ENCODE measurements at places on chromosomes 12 and 14.

DNA sequence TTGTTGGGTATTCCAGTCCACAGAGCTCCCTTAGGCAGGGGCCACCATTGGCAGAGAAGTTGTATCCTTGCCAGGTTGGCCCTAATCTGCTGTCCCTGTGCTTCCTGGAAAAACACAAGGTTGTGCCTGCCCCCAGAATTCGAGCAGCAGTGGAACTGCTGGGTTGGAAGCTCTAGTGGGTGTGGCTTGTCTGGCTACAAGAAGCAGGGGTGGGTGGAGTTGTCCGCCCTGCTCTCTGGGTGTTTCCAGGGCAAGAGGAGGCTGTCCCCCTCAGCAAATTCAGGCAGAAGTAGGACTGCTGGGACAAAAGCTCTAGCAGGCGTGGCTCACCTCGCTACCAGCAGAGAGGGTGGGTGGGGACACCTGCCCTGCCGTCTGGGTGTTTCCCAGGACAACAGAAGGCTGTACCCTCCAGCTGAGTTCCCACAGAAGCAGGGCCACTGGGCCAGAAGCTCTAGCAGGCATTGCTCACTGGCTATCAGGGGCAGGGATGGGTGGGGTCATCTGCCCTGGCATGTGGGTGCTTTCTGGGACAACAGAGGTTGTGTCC lies 72.8 kb upstream of the NPAS3 start:
- no peak for DNase-seq

DNA sequence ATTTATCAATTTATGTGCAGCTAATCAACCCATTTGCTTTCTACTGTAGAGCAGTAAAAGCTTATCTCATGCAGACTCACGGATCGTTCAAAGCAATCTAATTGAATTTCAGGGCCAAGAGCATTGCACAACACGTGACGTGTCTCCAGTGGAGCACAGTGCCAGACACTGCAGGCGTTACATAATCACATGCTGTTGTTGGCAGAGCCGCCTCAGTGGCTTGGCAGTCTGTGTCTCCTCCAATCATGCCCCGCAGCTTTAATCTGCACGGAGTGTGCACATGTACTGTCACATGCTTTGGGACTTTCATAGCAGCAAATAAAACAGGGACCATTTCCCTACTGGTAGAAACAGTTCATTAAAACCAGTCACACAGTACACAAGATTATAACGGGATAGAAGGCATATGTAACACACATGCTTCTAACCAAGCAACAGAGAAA lies 309.3 kb downstream of the ITPR2 start:
- no peak for DNase-seq

- no peak for DNase-seq
These were observed 76.5 kb downstream of the RFLNA start for GRCh38 chr12:124371366-124371765.

DNA sequence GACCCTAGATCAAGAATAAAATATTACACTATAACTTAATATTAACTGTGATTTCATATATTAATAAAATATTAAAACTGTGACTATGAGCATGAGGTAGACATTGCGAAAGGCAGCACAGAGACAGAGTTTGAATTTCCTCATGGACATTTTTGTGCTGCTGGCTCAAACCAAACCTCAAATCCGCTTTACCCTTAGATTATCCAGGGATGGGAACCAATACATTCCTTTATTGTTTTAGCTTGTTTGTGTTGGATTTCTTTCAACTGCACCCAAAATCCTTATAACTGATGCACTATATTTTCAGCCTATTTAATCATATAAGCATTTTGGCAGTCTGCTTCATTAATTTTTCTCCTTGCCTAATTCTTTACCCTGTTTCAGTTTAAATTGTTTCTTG lies 436.7 kb downstream of the ATP23 start:
- no peak for DNase-seq

GRCh38 chr14:67166450-67166853 lies 22.8 kb upstream of the GARIN2 start:
- peak; percentile 41 for DNase-seq

- DNase-seq = no peak
These were observed 38.8 kb upstream of the EML1 start for GRCh38 chr14:99754141-99755067.

- DNase-seq = no peak
These were observed 55.7 kb downstream of the VRK1 start for GRCh38 chr14:96852823-96853422.

DNA sequence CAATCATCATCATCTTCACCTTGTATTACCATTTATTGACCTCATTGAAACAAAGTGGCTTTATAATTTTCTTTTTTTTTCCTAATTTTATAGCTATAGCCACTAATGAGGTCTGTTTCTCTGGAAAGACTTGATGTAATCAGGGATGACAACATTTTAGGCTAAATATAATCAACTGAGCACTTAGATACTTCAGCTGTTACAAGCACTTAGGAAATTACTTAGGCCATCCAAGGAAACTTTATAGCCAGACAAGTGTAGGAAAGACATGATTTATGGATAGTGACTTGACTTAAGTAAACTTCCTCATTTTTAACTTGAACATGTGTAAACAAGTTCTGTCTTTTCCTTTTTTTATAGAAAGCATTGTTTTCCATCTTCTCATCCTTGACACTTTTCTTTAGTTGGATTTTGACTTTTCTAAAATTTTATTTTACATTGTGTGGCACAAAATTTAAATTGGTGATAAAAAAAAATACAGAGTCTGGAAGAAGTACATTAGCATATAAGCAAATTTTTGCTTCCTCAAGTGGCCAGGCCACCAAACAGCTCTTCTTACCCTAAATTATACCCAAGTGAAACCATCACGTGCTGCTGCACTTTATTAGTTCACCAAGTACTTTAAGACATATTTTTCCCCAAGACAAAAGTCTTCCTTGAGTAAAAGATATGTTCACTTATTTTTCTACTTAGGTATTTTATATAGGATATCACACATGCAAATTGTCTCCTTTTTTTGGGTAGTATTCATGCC lies 15.1 kb downstream of the CPNE8 start:
- no peak for DNase-seq

DNA sequence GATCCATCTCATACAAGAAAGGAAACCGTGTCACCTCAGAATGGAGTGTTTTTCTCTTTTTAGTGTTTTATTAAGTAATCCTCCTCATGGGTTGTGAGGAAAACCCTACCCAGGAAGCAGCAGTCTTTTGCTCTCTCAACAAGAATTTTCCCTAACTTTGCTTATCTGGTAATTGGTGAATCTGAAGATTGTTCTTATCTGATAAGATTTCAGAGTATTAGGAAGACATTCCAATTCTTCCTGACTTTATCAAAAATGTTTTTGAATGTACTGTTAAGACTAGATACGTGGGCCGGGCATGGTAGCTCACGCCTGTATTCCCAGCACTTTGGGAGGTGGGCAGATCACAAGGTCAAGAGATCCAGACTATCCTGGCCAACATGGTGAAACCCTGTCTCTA lies 86.0 kb downstream of the PHLDA1 start:
- DNase-seq = no peak

DNA sequence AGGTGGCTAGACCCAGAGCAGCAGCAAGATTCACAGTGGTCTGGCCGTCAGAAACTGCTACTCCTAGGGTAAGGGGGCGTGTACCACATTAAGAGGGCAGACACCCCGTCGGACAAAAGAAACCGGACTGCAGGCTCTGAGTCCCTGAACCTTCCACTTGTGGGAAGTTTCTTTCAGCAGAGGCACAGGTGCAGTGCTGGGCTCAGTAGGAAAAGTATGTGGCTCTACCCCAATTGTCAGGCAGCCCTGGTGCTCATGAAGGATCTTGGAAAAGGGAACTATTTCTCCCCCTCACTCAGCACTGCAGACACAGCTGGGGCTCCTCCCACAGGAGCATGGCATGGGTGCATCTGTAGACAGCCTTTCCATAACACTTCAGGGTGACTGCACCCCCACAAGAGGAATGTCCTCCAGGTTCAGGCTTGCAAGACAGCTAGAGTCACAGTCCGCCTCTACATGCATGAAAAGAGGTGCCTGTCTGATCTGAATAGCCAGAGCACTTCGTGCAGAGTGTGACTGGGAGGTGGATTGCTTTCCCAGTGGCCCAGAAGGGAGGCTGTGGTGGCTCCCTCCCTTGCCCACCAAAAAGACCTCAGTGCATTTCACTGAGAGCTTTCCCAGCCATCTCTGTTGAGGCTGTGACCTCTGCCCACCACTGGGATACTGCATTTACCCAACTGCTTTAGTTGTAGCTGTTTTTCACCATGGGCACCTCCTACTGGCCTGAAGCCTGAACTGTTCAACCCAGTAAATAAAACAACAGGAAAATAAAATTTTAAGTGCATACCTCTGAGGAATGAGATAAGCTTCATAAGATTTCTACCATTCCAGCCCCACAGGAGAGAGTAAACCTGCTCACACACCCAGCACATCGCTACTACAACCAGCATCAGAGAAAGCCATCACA lies 14.2 kb downstream of the CEP128 start:
- no peak for DNase-seq

- no peak for DNase-seq
These were observed 94.3 kb upstream of the GPHB5 start for GRCh38 chr14:63413009-63413408.

DNA sequence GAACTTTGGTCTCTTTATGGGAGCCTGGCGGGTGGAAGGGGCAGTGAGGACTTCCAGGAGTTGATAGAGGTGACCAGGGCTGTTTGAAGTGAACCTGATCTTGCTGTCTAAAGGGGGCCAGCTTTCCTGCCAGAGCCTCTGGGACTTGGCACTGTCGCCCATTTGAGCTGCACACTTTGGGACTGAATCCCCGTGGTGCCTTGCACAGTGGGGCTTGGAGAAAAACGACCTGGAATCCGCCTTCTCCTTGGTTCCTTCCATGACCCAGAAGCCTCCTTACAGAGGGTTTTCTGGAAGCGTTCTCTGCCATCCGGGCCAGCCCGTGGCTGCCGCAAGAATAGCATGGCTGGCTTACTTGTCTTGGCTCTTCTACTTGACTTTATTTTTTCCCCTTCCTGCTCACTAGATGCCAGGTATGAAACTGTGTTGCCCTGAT lies 2.0 kb downstream of the RFLNA start:
- DNase-seq = no peak

- no peak for DNase-seq
These were observed 226.4 kb downstream of the RASSF9 start for GRCh38 chr12:85609778-85610177.

- peak; percentile 66 for DNase-seq
These were observed 3.9 kb downstream of the GZMH start for GRCh38 chr14:24605435-24606190.

GRCh38 chr12:58321414-58321813 lies 380.0 kb downstream of the ATP23 start:
- DNase-seq = no peak

DNA sequence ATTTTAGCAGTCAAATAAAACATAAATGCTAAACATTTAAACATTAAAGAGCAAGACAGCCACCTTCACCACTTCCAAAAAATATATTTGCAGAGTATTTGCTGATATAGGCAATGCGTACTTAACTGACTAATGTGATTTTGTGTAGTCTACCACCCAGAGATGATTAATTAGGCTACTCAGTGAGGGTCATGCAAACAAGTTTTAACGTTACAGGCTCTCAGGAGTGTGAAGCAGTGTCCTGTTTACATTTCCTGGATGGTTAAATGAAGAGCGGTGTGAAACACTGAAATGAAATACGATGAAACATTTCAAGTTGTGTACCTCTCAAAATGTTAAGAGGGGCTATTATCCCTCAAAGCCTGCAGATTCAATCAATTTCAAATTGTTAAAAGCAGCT lies 165.8 kb upstream of the LRIG3 start:
- no peak for DNase-seq

GRCh38 chr14:60196291-60196690 lies 31.1 kb upstream of the DHRS7 start:
- no peak for DNase-seq

GRCh38 chr14:71662291-71662790 lies 269.9 kb upstream of the RGS6 start:
- no peak for DNase-seq

- no peak for DNase-seq
These were observed 282.5 kb downstream of the PRKD1 start for GRCh38 chr14:29645117-29645516.

- no peak for DNase-seq
These were observed 38.9 kb upstream of the DICER1 start for GRCh38 chr14:95196268-95196667.

DNA sequence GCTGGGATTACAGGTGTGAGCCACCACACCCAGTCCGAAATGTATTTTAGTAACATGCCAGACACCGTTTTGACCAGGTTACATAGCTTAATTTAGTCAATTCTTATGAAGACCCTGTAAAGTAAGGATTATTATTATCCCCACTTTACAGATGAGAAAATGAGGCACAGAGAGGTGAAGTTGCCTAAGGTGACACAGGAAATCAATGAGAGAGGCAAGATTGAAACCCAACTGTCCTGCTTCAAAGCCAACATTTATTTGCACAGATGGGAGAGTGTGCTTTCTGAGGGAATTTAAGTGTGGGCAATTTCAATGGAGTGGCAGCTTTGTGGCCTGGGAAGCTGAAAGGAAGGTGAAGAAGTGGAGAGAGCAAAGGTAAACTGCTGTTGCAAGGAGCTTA lies 19.1 kb upstream of the EPS8 start:
- no peak for DNase-seq

DNA sequence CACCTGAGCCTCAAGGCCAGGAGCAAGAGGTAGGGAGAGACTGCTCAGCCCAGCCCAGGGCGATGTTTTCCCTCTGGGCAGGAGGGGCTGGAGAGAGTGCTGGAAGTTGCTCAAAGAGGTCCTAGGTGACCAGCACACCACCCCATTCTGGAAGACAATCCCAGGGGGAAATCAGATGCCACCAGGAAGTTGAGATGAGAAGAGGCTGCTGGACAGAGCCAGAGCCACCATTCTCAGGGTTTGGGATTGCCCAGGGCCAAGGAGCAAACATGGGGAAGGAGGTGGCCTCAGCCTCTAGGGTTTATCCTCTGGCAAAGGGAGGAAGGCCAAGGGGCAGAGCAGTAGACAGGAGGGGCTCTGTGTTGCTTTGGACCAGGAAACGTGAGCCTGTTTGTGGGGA lies 11.6 kb downstream of the CCDC85C start:
- DNase-seq = no peak

DNA sequence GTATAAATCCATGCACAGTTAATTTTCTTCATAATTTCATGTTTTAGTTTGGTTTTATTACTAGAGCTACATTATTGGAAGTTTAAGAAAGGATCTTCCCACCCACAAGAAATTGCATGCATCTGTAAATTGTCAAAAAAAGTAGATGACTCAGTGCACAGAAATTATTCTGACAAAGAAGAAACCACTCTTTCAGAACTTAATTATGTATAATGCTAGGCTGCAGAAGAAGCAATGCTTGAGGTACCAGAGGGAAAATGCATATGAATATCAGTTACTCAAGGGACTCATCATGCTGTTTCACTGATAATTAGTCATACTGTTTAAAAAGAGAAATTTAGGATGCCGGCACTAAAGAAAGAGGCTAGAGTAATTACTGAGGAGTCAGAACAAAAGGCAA lies 147.0 kb downstream of the SLC16A7 start:
- DNase-seq = no peak

GRCh38 chr12:6065863-6066199 lies 58.6 kb downstream of the VWF start:
- DNase-seq = no peak

DNA sequence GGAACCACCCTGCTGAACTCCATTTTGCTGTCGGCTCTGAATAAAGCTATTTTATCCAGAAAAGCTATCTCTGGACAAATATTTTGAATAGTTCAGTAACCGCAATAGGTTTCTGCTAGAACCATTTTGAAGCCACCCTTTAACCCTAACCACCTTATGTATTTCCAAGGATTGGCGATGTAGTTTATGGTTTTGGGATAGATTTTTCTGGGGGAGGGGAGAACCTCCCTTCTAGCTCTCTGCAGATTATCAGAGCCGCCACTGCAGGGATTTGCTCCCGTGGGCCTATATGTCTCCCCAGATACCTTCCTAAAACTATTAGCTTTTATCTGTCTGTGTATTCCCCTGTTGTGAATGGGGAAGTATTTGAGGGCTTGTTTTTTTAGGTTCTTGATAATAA lies 1.8 kb upstream of the TUBA1B start:
- DNase-seq = no peak

Measured in activated CD4-positive, alpha-beta T cell treated with anti-CD3 and anti-CD28 coated beads, Interleukin-2, amount 50 U/mL, for 24 hours (primary cell).